Upper lobe of left lung (tissue), 6 donors: ENCODE measurements at places on chromosomes 7 and 10. TPM values are rescaled to one million over a fixed set of nuclear protein-coding genes. Genes with fewer than 3 reads are reported as not detected.

GRCh38 chr10:3036155-3037021, 31.0 kb upstream of the PFKP start:
- no peak for DNase-seq
- H3K27me3 ChIP-seq = no peaks in the 10 kb centered on the region
- no peaks in the 10 kb centered on the region for H3K36me3 ChIP-seq
- H3K4me1 ChIP-seq = no peaks in the 10 kb centered on the region
- H3K4me3 ChIP-seq = no peak overlapping the region

GRCh38 chr7:142711196-142711595, 38.1 kb upstream of the PRSS1 start:
- H3K36me3 ChIP-seq = no peaks in the 10 kb centered on the region
- no peak overlapping the region for H3K4me3 ChIP-seq
- DNase-seq = no peak
- no peak overlapping the region for H3K27ac ChIP-seq

DNA sequence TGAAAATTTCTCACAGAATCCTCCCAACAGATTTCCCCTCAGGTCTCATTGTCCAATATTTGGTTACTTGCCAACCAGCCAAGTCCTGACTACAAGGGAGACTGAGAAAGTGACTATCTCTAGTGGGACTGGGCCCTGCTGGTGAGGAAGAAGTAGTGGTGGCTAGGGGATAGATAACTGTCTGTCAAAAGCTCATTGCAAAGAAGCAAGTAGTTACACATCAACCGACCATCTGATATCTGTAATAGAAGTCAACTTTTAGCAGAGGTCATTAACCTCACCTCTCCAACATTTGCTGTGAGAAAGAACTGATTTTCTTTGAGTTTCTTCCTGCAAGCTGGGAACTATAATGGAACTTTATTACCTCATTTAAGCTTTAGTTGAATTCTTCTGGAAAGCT, 15.2 kb downstream of the STAMBPL1 start:
- no peaks in the 10 kb centered on the region for H3K36me3 ChIP-seq
- H3K27me3 ChIP-seq = no peaks in the 10 kb centered on the region
- H3K4me3 ChIP-seq = no peak overlapping the region
- peaks cover 5% of the 10 kb centered on the region for H3K4me1 ChIP-seq
- no peak for DNase-seq
- no peak overlapping the region for H3K27ac ChIP-seq

- no peaks in the 10 kb centered on the region for H3K36me3 ChIP-seq
- peak; percentile 69 for DNase-seq
- peak overlapping the region; percentile 98 for H3K27ac ChIP-seq
- peaks cover 32% of the 10 kb centered on the region for H3K4me1 ChIP-seq
- H3K4me3 ChIP-seq = peak overlapping the region; percentile 62
Measured at GRCh38 chr7:129952086-129952652, 591 bp downstream of the UBE2H start.

The CYP2C19 gene
- 0.20 TPM for total RNA-seq
